ENCODE measurements at places on chromosomes 12 and 14. TPM values are rescaled to one million over a fixed set of nuclear protein-coding genes. Genes with fewer than 3 reads are reported as not detected.

GRCh38 chr14:73789989-73790581 is 61.5 kb upstream of the PTGR2 start:
- no peak for DNase-seq

GRCh38 chr14:94601884-94602391 is 10.3 kb upstream of the SERPINA3 start:
- peak; percentile 25 for DNase-seq

GRCh38 chr14:75011356-75011994 is 8.8 kb downstream of the EIF2B2 start:
- no peak for DNase-seq

- no peak for DNase-seq
Measured at GRCh38 chr14:101127224-101127623, 223.7 kb upstream of the RTL1 start.

DNA sequence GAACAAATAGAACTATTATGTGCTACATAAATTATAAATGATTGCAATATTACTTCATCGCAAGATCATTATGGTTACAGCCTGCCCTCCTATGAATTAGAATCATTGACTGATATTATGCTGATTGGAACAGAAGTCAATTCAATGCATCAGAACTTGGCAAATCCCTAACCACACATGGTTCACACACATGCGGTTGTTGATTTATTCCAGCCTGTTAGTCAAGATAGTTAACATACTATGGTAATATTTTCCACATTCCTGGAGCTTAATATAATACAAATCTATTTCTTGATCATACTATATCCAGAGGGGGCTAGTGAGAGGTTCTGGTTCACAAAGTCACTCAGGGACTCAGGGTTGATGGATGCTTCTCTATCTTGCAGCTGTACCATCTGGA is 9.7 kb upstream of the CACNA1C start:
- no peak for DNase-seq

DNA sequence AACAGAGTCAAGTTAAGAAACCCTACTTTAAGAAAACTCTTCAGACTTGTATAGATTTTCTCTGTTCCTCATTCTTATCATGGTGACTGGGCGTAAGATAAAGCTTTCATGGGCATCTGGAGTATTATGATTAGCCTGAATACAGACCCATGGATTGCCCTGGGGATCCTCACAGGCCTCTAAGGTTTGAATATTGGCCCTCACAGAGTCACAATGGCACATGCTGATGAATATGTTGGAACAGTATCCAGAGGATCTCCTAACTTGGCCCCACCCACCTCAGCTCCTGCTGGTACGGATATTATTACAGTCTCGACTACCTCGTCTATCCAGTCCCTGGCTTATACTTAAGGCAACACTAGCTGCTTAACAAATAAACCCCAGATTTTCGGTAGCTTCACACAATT is 8.1 kb downstream of the OSBPL8 start:
- DNase-seq = no peak

DNA sequence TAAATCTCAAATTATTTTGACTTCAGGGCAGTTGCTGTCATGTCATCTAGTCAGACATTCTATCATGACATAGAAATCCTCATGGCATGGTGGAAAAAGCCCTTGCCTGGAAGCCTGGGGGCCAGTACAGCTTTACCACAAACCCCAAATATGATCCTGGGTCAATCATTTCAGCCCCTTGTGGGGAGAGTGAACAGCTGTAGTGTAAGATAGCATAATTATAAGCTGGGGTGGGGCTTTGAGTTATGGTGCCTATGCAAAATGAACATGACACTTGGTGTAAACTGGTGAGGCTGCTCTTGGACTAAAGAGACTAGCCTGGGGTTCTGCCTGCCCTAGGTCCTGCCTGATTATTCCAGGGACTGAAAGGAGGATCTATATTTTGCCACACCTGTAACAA is 207.7 kb upstream of the DDHD1 start:
- no peak for DNase-seq

DNA sequence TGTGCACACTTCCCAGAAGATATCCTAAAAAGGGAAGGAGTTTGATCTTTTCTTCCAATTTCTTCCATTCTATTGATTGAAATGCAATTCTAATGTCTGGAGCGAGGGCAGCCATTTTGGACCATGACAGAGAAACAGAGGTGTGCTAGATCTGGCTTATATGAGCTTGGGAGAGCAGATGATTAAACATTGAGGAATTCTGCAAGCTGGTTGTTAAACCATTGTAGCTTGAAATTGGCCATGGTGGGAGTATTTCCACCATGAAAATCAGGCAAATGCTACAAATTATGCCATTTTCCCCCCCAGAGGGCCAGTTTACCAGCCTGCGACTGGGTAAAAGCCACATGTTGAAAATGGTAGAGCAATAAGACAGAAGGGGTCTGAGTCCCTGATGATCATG is 155.0 kb downstream of the PAWR start:
- DNase-seq = no peak

The MIP gene
- total RNA-seq = not detected

The E2F7 gene
- total RNA-seq = 7.2 TPM
